Renal cortex interstitium (tissue), 15 donors: ENCODE measurements at places on chromosomes 6 and 20.

GRCh38 chr20:23125625-23126191 is 39.6 kb upstream of the CD93 start:
- no peak for DNase-seq

- no peak for DNase-seq
Observed at GRCh38 chr6:13234130-13234529, 94.2 kb downstream of the TBC1D7 start.

DNA sequence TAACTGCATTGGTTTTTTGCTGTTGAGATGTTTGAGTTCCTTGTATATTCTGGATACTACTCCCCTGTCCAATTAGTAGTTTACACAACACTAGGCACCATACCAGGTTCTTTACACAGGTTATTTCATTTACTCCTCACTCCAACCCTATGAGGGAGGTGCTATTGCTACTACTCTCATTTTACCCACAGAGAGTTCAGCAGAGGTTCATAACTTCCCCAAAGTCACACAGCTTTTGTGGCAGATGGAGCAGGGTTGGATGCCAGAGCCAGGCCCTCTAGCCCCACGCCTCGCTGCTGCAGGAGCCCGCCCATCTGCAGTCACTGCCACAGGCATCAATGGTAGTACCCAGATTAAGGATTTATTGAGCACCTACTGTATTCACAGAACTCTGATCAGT is 61.7 kb upstream of the MAP3K4 start:
- no peak for DNase-seq

DNA sequence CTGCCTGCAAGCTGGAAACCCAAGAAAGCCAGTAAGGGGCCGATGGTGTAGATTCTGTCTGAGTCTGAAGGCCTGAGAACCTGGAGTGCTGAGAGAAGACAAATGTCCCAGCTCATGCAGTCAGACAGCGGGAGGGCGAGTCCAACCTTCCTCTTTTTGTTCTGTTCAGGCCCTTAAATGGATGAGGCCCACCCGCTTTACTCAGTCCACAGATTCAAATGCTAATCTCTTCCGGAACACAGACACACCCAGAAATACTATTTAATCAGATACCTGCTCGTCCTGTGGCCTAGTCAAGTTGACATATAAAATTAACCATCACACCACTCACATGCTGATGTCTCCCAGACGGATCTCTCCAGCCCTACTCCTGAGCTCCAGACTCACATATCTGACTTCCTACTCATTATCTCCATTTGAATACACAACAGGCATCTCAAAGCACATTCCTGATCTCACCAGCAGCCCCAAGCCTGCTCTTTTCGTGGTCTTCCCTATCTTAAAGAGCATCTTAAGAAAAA is 26.7 kb upstream of the SRC start:
- DNase-seq: no peak

- peak; percentile 58 for DNase-seq
Observed at GRCh38 chr6:36759148-36759759, 61.6 kb downstream of the RAB44 start.

- no peak for DNase-seq
Observed at GRCh38 chr6:20678831-20679352, 144.6 kb downstream of the CDKAL1 start.

DNA sequence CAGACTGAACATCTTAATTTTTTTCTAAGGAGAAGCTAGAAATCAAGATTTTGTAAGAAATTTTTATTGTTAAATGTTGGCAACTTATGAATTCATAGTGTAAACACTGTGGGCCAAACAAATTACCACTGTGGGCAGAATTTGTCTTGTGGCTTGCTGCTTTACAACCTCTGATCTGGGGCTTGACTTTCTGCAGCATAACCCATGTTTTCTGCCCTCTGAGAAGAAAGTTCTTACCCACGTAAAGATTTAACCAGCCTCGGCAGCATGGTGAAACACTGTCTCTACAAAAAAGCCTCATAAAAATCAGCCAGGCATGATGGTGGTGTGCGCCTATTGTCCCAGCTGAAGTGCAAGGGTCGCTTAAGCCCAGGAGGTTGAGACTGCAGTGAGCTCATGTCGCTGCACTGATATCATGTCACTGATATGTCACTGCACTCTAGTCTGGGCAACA is 12.9 kb downstream of the ITCH start:
- peak; percentile 68 for DNase-seq

DNA sequence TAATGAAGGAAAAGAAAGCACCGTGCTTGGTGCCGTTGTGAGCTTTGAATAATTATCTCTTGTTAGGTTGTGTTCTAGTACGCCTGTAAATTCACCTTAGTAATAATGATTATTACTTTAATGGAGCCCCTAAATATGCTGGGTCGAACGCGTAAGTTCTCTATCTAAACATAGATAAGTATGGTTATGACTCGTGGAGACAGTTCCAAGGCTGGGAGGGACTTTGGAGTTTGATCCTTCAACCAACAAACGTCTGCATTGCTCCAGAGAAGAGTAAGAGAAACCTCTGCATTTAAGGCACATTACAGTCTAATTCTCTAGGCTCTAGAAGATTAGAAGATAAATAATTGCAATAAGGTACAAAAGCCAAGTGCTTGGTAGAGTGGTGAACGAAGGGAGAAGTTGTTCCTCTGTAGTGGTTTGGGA is 514 bp downstream of the ACOT13 start:
- DNase-seq: no peak

- DNase-seq: no peak
Observed at GRCh38 chr6:109174916-109175315, 79.6 kb downstream of the CEP57L1 start.

GRCh38 chr6:154604119-154604518 is 93.6 kb upstream of the CNKSR3 start:
- no peak for DNase-seq

DNA sequence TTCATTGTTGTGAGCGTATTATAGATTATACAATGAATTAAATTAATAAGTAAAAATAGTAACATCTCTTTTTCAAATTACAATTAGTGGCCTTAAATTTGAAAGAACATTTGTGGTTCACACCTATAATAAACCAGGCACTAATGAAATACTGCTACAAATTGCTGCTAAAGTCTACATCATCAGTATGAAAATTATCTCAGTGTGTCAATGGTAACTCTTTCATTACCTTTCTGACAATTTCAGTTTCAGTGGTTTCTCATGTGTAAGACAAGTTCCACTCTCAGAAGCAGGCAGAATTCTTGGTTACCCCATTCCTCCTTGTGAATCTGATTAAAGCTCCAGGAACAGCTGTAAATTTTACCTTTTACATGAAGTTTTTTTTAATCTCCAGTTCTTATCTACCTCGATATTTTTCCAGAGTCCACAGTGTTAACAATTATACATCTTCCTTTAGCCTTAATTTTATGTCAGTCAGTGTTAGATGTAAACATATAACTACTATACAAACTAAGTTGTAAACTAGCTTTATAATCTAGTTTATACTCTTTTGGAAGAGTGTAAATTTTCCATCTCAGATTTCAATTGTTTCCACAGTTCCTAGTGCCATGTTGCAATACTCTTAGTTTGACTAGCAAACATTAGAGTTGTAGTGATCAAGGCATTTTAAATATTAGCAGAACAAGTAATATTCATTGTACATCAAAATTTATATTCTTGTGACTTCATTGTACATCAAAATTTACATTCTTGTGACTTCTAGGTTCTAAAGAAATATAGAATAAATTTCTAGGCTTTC is 1038.4 kb downstream of the EPHA7 start:
- DNase-seq: no peak

DNA sequence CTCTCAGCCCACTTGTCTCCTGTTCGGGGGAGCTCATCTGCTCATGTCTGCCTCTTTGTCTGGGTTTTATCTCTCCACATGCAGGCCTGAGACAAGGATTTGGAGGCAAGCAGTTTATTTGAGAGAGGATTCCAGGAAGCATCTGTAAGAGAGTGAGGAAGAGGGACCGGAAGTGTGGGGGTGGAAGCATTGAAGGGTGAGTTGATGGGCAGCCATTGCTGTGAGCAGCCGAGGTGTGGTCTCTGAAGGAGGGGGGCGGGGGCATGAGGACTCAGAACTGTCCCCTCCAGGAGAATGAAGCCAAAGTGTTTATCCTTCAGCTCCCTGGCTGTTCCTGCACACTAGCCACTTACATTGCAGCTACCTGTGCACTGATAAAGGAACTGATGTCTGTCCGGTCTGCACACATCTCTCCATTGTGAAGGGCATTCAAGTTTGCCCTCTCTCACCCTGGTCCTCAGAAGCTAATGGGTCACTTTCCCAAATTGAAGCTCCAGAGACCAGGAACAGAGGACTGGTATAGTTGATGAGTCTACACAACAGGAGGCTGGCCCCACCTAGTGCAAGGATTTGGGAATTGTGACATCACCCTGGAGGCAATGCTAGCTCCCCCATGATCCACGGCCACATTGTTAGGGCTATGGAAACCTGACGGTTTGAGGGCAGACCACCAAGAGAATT is 100.5 kb upstream of the FOXA2 start:
- no peak for DNase-seq

- no peak for DNase-seq
Observed at GRCh38 chr6:137958811-137959565, 91.9 kb downstream of the TNFAIP3 start.

GRCh38 chr6:13278164-13278563 is 50.2 kb downstream of the TBC1D7 start:
- no peak for DNase-seq

DNA sequence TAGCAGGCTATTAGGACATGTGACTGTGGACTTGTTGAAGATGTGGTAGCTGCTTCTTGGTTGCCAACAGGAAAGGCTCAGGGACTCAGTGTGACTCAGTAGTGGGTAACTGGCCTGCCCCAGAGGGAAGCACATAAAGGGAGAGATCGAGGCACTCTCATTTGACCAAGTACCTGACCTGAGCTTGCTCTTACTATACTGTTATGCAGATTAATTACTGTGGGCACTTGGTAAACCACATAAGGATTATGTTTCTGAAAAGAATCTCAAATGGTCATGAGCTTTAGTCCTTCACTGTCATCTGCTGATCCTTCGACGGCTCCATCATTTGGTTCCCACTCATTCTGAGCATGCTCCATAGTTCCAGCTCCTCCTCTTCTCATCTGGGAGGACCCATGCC is 48.2 kb upstream of the RPL7L1 start:
- DNase-seq: no peak

- no peak for DNase-seq
Observed at GRCh38 chr20:44616604-44616964, 34.2 kb downstream of the PKIG start.

GRCh38 chr6:53300656-53301551 is 47.8 kb downstream of the ELOVL5 start:
- DNase-seq: no peak

GRCh38 chr20:53934421-53935343 is 135.7 kb downstream of the BCAS1 start:
- no peak for DNase-seq

DNA sequence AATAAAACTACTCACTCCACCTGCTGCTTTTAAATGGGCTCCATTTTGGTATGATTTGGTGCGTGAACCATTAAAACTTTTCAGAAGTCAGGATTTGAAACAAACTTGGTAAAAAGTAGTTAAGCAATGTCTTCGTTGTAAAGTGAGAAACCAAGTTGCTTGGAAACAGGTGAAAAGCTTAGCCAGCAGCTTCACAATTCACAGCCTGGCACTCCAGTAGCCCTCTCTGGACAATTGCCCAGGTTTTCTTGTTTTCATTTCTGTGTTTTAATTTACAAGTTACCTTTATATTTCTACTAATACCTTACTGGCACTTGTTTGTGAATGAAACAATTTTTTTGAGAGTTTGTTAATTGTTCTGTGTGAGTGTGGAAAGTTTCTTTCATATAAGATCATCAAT is 12.8 kb downstream of the NT5E start:
- DNase-seq: no peak

DNA sequence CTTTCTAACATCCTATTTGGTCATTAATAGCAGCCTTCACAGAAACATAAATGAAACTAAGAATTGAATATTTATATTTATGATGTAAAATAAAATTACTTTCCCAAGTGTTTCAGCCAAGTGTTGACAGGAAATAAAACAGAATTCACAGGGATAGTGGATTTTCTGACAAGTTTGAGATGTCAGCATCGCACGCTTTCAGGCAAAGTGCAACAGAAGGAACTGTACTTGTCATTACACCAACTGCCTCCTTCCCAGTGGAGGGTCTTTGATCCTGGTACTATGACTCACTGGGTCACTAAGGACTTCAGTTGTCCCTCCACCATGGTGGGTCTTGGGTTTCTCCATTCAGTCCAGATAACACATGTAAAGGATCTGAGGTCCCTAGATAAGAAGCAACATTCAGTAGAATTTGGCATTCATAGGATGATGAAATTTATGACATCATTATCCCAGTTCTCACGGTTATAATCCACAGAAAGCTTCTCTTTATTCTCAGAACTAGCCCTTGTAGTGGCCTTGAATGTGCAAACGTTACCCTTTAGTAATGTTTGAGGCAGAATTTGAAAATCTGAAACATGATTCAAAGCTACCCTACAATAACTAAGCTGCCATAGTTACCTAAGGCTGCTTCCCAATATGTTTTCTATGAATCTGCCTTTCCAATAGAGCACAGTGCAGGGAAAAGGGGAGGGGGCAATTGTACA is 3.8 kb upstream of the TNFAIP3 start:
- no peak for DNase-seq
